ENCODE measurements at places on chromosomes 1 and 21. TPM values are rescaled to one million over a fixed set of nuclear protein-coding genes. Genes with fewer than 3 reads are reported as not detected.

HES2 gene
- 4.0 TPM for total RNA-seq

OR10J1 gene
- total RNA-seq, result not detected

LCE6A gene
- not detected for total RNA-seq

NEK2 gene
- 45.6 TPM for total RNA-seq

TNFRSF8 gene
- 0.10 TPM for total RNA-seq

S100A7 gene
- total RNA-seq, result not detected

Measured in A549 treated with CORT108297 at 1 μM for 4 hours (cell line).